ENCODE measurements at places on chromosomes 7 and 10. TPM values are rescaled to one million over a fixed set of nuclear protein-coding genes. Genes with fewer than 3 reads are reported as not detected.
A peak's percentile ranks its signal among the peaks of the same experiment; 100 is the strongest.

Gene GPR85
- total RNA-seq = under 0.01 TPM

- DNase-seq = no peak
These were observed 121.6 kb upstream of the KLF6 start for GRCh38 chr10:3906511-3907111.

GRCh38 chr10:132058793-132059759 lies 6.7 kb upstream of the JAKMIP3 start:
- DNase-seq = no peak

DNA sequence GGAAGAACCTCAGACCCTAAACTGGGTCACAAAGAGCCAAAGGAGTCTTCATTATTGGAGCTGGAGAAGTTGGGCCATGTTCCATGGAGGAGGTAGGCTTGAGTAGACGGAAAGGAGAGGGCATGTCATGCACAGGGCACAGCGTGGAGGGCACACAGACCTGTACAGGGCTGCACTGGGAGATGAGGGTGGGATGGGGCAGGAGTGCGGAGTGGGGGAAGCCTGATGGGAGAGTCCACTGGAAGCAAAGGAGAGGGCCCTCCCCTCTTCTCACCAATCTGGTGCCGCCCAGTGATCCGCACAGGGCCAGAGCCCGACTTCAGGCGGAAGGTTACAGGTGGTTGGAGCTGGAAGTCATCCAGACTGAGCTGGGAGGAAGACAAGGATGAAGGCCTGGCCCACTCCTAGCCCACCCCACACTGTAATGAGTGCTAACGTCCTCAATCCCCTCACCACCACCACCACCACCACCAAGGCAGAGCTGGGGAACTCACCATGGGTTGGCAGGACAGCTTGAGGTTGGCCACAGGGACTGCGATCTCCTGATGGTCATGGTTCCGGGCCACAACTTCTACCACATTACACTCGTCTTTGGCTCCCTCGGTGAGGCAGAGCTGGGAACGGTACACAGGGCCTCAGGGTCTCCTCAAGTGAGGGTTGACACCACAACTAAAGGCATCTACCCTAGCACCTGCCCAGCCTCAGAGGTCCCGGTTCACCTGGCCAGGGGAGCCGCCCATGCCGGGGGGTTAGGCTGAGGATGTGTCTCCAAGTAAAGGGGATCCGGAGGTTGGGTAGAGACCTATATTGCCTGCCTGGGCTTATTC lies 1.0 kb downstream of the NPM3 start:
- no peak for DNase-seq

DNA sequence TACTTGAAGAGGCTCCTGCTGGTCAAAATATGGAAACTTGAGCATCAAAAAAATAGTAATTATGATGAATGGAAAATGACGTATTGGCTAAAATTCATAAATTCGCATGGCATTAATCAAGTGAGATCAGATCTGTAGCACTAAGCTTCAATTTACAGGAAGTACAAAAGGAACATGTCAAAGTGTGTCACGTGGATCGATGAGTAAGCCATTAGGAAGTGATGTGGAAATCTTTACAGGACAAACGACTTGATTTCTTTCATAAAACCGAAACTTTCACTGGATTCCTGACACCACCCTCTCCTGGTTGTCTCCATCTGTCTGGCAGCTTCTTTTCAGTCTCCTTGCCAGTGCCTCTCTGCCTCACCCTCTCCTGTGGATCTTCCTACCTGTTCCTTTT lies 25.8 kb downstream of the AKR1C8 start:
- DNase-seq = peak; percentile 10

DNA sequence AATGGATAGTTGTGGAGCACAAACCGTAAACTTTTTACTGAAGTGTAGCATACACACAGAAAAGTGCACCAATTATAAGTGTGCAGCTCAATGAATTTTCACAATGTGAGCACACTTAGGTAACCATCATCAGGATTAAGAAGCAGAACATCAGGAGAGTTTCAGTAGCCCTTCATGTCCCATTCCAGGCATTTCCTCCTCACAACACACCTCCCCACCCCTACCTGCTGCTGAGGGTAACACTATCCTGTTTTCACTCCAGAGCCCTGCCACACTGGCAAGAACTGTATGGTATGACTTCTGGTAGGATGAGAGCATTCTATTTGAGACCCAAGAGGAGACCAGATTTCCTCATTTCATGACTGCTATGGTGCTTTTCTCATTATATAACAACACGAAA lies 166.5 kb downstream of the PPP1R3A start:
- DNase-seq = no peak

GRCh38 chr7:33645104-33645503 lies 260.2 kb upstream of the BMPER start:
- no peak for DNase-seq
